ENCODE measurements at places on chromosomes 4 and X.

- peak; percentile 20 for DNase-seq
These were observed 382.0 kb downstream of the MAGEB5 start for GRCh38 chrX:26597981-26598380.

DNA sequence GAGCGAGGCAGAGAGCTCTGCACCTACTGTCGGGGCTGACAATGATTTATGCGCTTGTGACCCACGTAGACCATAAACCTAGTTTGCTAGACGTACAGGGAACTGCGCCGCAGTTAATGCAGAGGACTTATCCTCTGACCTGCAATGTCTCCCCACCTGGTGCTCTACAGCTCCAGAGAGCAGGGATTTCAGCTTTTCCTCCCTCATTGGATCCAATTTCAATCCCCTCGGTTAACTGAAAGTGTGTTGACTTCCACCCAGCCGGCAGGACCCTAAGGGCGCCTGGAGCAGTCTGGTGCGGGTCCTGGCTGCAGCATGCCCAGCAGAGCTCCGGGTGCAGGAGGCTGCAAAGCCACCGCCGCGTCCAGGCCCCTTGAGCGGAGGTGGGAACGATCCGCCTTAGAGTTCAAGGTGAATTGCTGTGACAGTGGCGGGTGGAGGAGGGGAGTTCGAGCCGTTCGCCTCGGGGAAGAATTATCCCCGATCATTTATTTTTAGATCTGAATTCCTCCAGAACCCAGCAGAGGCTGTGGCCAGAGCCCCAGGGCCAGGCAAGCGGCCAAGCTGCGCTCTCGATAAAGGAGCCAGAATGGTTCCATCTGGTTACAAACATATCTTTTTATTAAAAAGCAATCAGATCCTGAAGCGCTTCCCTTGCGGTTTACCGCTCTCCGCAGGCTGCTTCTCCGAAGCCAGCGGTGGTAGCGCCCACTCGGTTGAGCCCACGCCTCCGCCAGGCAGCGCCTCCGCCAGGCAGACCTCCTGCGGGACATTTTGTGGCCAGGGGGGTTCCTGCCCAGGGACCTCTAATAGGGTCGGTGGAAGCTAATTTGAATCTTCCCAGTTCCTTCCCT, 66.0 kb downstream of the FBXO8 start:
- peak; percentile 32 for DNase-seq

GRCh38 chr4:53929955-53930798, 134.2 kb downstream of the CHIC2 start:
- peak; percentile 94 for DNase-seq

DNA sequence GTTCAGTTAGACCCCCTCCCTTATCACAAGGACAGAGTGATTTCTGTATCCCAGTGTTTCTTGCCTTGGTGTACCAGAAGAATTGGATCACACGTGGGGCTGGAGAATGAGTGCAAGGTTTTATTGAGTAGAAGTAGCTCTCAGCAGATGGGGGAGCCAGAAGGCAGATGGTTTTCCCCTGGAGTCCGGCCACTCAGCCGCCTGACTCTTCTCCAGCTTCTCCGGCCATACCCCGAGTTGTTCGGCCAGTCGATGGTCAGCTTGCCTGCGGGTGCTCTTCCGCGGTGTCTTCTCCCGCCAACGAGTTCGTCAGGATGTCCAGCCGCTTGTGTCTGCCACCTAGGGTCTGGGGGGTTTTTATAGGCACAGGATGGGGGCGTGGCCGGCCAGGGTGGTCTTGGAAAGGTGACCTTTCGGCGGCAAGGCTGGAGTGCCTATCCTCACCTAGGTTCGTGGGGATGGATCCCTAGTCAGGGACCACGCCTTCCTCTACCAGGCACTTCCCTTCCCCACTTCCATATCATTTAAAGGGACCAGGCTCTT, 14.5 kb downstream of the GAB1 start:
- DNase-seq: no peak

- DNase-seq: no peak
These were observed 15.6 kb downstream of the GTPBP6 start for GRCh38 chrX:302975-303374.

GRCh38 chr4:7124689-7125442, 57.0 kb upstream of the GRPEL1 start:
- peak; percentile 65 for DNase-seq

GRCh38 chrX:99001286-99001685, 1408.8 kb downstream of the PCDH19 start:
- DNase-seq: no peak

DNA sequence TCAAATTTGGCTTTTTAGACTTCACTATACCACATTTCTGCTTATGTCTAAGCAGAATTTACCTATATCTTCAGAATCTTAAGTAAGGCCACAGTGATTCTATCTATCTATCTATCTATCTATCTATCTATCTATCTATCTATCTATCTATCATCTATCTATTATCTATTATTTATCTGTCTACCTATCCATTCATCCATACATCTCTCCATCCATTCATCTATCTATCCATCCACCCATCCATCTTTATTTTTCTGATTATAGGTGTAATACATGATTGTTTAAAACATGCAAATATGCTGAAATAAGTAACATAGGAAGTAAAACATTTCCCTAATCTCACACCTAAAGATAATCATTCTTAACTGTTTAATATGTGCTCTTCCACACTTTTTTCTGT, 18.8 kb downstream of the ADGRG4 start:
- DNase-seq: no peak

DNA sequence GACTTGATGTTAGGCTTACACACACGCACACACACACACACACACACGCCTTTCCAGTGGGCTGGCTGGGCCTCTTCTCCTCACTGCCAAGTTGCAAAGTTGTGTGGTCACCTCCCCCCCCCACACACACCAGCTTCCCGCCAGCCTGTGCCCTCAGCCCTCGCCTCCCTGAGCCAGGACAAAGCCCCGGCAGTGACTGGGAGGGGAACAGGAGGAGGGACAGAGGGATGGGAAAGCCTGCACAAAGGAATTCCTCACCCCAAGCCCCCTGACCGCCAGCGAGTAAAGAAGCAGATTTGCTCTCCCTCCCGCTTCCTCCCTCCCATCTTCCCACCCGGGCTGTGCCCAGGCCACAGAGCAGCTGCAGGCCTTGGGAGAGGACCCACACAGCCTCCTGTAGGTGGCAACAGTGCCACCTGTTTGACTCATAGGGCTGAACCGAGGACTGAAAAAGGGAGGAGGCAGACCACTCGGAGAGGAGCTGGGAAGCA, at the start of gene GDPD2:
Gene GDPD2, plus strand, starts transcription at position 464 of the 491 bp plus-strand sequence. CDS start 1,671 bp downstream, outside the sequence.
- no peak for DNase-seq

GRCh38 chr4:8914461-8915171, 43.0 kb upstream of the HMX1 start:
- DNase-seq: no peak

DNA sequence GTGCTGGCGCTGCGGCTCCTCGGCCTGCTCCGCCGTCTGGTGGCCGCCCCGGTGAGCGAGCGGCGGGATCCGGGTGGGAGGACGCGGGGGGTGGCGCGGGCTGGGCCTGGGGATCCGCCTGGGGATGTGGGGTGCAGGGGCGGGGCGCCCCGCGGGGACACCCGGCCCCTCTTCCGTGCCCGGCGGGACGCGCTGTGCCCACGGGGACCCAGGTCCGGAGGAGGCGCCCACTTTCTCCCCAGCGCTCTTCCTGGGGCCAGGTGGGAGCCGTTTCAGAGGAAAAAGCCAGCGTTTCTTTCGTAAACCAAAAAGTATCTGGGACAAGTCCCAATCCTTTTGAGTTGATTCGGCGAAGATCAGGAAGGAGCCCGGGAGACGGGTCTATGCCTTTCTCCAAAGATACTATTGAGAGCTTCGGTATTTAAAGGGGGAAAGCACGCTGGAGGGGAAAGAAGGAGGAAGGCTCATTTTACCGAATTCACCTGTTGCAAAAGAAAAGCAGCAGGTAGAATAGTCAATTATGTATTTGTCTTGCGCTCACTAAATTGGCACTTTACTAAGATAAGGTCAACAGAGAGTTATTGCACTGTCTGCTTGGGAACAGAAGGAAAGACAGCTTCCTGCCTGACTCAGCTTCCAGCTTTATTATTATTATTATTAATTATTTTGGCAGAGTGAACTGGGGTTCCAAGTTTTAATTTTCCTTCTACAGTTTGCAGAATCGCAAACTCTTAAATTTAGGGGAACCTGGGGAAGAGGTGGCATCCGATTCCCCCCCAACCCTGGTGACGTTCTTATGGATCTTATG, 81.5 kb upstream of the CD99 start:
- DNase-seq: no peak

DNA sequence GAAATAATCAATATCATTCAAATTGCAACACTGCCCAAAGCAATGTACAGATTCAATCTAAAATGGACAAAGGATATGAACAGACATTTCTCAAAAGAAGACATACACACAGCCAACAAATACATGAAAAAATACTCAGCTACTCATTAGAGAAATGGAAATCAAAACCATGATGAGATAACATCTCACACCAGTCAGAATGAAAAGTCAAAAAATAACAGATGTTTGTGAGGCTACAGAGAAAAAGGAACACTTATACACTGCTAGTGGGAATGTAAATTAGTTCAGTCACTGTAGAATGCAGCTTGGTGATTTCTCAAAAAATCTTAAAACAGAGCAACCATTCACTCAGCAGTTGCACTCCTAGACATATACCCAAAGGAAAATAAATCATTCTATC, 205.2 kb downstream of the DKK2 start:
- DNase-seq: no peak

DNA sequence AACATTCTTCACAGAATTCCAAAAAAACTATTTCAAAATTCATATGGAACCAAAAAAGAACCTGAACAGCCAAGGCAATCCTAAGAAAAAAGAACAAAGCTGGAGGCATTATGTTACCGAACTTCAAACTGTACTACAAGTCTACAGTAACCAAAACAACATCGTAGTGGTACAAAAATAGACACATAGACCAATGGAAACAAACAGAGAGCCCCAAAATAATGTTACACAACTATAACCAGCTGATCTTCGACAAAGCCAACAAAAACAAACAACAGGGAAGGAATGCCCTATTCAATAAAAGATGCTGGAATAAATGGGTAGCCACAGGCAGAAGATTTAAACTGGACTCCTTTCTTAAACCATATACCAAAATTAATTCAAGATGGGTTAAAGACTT, 1189.6 kb downstream of the PCDH18 start:
- DNase-seq: no peak

- no peak for DNase-seq
These were observed 489.8 kb downstream of the PABPC4L start for GRCh38 chr4:133711817-133712216.

DNA sequence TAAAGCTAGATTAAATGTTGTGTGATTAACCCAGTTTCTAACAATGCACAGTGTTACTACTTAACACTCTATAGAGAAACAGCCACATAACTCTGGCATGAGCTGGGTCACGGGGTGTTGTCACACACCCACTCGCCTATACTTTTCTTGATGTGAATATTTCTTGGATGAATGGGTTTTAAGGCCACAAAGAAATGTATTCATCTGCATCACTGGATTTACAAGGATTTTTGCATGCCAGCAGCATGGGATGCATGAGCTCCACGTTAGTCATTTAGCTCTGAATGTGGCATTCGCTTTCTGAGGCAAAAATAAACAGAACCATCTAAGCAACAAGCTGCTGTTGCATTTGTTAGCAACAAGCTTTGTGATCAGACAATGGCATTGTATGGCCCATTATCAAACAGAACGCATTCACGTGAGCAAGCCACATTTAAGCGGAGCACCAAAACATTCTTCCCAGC, 89.7 kb downstream of the LRP2BP start:
- no peak for DNase-seq

GRCh38 chr4:169397762-169398161, 127.0 kb upstream of the SH3RF1 start:
- DNase-seq: no peak

DNA sequence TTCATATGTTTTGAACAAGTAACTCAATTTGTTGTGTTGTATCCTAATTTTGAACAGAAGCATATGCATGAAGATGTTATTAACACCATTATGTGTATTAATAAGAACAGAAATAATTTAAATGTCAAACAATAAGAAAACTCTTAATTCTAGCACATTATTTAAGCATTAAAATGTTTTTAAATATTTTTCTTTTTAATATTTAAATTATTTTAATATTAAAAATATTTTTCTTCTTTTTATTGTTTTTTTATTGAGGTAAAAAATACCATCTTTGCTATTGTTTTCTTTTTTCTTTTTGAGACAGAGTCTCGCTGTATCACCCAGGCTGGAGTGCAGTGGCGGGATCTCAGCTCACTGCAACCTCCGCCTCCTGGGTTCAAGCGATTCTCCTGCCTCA, 441.0 kb upstream of the GALNT7 start:
- no peak for DNase-seq

DNA sequence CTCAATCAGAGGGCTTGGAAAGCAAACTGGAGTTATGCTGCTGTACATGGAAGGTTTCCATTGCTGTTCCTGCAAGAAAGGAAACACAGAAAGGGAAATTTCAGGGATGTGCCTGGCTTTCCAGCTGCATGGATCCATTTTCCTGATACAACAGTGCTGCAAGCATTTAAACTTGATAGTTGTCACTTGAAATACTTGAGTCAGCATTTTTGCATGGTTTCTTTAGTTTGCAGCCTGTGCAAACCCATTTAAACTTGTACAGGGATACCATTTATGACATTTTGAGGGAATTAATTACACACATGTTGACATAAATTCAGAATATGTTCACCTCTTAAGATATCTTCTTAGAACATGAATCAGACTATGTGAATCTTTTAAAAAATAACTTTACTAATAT, 131.1 kb upstream of the RASGEF1B start:
- DNase-seq: no peak

DNA sequence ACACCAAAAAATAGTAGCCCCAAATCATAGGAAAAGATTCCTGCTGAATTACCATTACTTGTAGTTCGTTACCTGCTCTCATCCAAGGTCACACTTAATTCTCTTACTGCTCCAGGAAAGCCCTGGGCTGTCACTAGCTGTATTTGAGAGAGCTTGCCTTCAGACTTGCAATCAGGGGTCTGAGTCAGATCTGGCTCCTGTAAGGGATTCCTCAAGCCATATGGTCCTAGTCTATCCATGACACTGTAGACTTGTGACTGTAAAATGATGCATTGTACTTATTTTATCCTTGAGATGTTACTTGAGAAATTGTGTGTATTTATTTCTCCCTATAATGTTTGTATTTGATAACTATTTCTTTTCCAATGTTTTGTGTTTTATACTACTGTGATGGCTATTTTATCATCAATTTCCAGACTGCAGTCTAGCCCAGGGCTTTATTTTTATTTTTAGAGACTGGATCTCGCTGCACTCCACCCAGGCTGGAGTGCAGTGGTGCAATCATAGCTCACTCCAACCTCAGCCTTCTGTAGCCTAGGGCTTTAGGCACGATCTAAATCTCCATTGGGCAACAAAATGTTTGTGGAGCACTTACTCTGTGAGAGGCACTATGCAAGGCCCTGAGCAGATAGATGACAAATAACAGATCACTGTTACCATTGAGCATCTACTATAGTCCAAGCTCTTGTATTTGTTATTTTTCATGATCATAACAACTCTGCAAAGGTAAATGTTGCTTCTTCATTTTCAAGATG, 24.2 kb downstream of the ERVMER34-1 start:
- no peak for DNase-seq

GRCh38 chr4:37802068-37802666, 24.3 kb upstream of the PGM2 start:
- DNase-seq: peak; percentile 68

All from testis (tissue), 5 donors.